ENCODE measurements at places on chromosomes 1 and 21.
A peak's percentile ranks its signal among the peaks of the same experiment; 100 is the strongest.

DNA sequence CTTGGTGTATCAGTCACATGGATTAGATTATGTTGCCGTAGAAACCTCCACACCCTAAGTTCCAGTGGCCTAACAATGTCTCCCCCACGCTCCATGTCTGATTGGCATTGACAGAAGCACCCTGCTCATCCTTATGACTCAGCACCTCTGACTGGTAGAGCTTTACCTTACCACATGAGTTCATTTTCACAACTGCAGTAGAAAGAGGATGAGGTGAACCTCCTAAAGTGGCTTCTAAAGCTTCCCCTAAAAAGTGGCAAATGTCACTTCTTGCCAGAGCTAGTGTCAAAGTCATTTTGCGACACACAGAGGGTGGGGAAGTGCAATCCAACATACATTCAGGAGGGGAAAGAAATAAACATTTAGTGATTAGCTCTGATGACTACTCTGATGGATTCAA is 30.6 kb upstream of the LYPD8 start:
- DNase-seq = no peak

GRCh38 chr1:200172311-200172710 is 144.8 kb downstream of the NR5A2 start:
- DNase-seq = no peak

- DNase-seq = no peak
Observed at GRCh38 chr1:55775007-55775406, 559.8 kb upstream of the USP24 start.

DNA sequence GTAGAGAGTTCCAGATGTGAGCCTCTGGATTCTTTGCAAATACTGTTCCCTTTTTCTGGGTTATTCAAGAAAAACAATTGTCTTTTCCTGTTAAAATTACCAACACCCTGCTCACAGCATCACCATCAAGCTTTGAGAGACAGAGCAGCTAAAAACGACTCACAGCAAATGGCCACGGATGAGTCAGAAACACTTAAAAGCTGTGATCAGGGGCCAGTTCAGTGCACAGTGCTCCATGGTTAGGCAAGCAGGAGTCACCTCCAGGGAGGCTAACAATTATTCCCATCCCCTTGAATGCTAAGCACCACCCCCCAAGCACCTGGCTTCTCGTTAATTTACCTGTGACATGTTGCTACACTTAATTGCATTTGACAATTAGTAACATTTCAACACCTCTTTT is 128.4 kb upstream of the CAMK1G start:
- DNase-seq = no peak

DNA sequence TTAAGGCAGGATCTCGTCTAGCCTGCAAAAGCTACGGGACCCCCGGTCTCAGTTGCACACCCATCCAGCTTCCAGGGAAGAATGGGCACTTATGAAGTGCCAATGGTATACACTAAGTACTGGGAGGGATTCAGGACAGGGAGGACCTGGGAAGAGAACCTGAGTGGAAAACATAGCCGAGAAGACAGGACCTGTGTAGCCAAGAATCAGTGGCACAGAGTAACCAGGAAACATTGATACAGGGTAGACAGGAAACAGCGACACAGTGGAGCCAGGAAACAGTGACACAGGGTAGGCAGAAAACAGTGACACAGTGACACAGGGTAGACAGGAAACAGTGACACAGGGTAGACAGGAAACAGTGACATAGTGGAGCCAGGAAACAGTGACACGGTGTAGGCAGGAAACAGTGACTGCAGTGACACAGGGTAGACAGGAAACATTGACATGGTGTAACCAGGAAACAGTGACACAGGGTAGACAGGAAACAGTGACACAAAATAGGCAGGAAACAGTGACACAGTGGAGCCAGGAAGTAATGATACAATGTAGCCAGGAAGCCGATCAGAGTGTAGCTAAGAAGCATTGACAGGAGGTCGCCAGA is 138.0 kb upstream of the ARHGEF16 start:
- DNase-seq = no peak

DNA sequence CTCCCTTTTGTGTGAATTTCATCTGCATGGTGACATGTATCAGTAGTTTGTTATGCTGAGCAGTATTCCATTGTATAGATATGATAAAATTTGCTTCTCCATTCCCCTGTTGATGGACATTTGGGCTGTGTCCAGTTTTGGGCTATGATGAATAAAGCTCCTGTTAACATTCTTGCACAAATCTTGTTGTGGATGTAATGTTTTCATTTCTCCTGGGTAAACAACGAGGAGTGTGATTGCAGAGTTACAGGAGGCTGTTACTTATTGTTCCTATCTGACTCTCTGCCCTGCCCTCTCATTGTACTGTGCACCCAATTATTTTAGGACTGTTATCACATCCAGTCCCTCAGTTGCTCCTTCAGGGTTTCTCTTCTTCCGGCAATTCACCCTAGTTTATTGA is 24.2 kb downstream of the MAPKAPK2 start:
- no peak for DNase-seq

DNA sequence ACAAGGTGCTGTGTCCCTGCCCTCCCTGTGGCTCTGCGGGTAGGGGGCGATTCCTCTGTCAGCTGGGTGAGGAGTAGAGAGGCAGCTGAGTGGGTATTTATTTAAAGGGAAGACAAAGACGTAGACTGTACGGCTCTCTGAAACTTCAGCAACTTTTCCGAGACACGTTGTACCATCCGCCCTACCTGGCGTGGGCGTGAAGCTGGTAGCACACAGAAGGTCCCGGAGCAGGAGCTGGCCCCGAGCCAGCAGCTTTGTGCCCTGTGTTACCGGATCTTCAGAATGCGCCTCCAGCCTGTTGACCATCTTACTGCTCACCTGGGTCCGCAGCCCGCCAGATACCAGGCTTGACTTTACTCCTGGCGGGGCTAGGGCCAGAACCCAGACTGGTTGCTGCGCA is 34.9 kb downstream of the PRKCZ start:
- no peak for DNase-seq

DNA sequence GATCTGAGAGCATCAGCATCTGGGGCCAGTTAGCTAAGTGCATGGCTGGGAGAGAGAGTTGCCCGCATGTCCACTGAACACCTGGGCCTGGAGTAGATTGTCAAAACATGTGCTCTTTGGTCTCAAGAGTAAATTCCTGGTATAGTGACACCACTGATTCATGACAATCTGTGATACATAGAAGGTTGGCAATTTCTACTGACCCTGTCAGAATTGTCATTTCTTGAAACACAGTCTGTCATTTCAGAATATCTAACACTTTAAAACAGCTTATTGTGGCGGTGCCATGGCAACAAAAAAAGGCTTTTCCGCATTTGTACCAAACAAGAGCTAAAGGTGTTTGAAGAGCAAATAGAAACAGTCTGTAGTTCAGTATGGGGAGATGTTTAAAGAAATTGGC is 186.4 kb upstream of the FAM78B start:
- no peak for DNase-seq

GRCh38 chr21:37433456-37433840 is 66.9 kb downstream of the DYRK1A start:
- DNase-seq = no peak

- no peak for DNase-seq
Observed at GRCh38 chr1:180909462-180909976, 3.2 kb upstream of the KIAA1614 start.

- no peak for DNase-seq
Observed at GRCh38 chr1:162349635-162350330, 26.9 kb downstream of the SPATA46 start.

DNA sequence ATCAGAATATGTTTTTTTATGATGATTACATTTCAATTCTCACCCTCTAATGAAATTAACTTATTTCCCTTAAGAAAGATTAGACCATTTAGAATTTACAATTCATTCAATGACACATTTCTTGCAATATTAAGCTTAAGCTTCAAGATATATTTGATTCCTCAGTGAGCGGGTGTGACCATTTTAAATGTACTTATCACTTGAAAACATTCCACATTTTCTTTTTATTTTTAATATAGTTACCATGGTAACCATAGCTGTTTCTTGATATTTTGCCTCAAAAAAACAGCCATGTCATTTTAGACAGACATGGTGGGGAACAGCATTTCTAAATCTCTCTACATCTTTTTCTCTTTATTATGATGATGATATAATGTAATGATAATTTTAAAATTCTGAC is 1029.0 kb upstream of the B3GALT2 start:
- no peak for DNase-seq

DNA sequence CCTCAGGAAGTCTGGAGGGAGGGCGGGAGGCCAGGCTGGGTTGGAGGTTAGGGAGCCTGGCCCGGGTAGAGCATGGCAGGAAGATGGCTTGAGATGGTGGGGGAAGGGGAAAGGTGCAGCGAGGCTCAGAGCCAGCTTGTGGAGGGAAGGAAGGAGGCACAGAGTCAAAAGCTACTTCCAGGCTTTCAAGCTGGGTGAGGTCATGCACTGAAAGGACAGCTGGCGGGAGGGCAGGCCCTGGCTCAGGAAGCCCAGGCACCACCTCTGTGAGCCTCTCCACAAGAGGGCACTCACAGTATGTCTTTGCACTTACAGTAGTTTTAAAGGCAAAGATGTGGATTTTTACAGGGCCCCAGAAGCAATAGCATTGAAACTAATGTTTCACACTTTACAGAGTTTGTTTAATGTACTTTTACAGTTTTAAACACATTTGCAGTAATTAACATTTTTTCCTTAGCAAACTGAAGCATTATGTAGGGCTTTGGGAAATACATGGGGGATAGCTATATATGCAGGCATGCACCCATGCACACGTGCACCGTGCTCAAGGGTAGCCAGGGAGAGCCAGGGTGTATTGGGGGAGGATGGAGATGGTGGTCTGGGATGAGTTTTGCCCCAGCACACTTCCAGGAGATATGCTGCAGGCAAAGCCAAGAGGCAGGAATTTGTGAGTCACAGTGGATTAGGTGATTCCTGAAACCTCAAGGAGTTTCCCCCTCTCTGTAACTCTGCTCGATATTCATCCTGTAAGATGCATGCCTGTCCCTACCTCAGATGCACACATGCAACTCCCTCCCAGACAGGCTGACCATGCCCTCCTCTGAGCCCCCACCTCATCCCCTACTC is 6.1 kb upstream of the ADAM15 start:
- peak; percentile 35 for DNase-seq

GRCh38 chr1:63640633-63641567 is 47.7 kb downstream of the PGM1 start:
- no peak for DNase-seq

- no peak for DNase-seq
Observed at GRCh38 chr1:26119892-26120608, 8.4 kb downstream of the PDIK1L start.

DNA sequence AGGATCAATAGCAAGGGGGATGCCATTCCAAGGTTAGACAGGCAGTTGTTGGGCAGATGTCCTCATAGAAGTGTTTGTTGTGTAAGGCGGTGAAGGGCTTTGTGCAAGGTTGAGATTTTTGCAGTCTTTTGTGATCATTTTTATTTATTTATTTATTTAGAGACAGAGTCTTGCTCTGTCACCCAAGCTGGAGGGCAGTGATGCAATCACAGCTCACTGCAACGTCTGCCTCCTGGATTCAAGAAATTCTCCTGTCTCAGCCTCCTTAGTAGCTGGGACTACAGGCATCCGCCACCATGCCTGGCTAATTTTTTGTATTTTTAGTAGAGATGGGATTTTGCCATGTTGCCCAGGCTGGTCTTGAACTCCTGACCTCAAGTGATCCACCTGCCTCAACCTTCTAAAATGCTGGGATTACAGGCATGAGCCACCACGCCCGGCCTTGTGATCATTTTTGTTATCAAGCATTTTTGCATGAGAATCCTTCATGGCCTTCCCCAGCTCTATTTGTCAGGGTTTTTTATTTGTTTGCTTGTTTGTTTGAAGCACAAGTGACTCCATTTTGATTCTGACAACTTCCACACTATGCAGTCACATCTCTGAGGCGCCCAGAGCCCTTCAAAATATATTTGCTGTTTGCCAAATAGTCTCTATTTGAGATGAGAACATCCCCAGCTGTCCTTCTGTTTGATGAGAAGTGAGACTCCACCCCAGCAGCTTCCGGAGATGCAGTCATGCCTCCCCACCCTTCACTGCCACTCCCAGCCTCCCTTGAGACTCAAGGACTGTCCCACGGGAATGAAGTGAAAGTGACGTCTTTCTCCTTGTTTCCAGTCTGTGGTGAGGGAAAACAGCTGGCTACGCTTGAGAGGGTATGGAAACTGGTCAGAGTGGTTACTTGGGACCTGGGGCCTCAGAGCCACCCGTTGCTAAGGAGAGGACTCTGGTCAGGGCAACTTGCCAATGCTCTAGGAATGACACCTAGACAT is 38.0 kb downstream of the TMEM50B start:
- DNase-seq = no peak

DNA sequence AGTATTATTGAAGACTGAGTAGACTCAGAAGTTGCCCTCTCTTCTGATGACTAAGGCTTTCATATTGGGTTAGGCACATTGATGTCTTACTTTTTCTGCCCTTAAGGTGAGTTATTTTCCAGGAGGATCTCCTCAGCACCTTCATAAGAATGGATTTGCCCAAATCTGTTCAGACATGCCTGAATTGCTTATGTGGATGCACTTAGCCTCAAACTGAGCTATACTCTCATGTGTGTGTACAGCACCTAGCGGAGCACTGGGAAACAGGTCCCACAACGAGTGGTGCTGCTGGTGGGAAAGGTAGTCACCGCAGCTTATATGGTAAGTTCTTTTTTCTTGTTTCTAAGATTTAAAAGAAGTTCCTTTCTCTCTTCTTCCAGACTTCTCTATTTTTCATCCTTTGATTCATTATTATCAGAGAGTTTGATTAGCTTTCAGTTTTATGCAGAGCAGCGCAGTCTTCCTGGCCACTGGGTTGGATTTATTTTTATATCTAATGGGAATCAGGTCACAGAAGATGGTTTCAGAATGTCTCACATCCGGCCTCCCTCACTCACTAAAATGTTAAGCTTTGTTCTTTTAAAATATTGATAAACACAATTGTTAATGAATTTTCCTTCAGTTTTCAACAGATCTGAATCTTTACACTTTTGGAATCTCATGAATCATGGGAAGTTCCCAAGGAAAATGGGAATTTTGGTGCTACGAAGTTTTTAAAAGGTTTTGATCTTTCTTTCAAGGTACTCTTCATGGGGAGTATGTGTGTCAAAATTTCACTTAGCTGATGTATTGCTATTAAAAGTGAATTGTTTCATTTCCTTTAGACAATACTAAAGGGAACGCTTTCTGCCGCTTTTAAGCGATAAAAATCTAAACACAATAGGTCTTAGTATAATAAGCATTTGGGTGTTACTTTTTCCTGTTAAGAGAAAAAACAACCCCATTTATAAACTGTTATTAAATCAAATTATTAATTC is 58.5 kb downstream of the EXTL2 start:
- DNase-seq = no peak

DNA sequence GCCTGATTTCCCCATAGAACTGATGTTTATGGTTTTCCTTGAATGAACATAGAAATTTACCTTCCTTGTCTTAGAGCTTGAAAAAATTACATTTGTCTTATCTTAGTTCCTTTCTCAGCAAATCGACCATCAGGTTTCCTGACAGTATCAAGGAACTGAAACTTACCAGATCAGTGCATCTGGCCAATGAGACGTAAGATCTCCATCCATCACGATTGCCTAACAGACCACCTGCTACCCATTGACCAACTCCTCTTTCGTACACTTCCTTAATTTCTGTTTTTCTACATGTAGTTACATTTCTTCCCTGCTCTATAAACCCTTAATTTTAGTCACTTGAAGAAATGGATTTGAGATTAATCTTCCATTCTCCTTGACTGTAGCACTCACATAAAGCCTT is 57.4 kb upstream of the TMPRSS15 start:
- no peak for DNase-seq
